ENCODE measurements at places on chromosomes 3 and 15.

- no peak for DNase-seq
Measured at GRCh38 chr3:52136513-52136912, 17.7 kb downstream of the POC1A start.

- DNase-seq, result no peak
Measured at GRCh38 chr3:121736112-121736511, 13.4 kb downstream of the GOLGB1 start.

DNA sequence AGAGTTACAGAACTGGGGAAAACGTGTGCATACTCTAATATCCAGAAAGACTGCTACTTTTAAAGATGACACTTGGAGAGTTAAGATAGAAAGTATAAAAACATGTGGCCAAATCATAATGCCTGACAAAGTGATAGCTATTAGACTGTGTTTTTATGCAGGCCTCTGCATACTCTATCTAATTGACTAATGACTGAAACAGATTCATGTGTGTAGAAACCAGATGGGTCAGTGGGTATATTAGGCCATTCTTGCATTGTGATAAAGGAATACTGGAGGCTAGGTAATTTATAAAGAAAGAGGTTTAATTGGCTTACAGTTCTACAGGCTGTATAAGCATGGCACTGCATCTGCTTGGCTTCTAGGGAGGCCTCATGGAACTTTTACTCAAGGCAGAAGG is 71.5 kb downstream of the PPM1L start:
- DNase-seq, result no peak

DNA sequence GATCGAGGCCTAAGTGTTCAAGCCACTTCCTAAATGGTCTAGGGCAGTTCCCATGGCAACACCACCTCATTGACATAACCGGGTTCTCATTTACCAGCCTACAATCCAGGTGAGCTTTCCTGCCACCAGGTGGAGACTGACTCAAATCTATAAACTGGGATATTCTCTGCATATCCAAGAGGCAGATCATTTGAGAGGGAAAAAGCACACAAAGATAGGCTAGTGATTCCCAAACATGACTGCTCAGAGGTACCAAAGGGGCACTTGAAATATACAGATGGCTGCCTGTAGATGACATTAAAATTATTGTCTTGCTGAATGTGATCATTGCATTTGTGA is 141.3 kb upstream of the PROK2 start:
- peak; percentile 29 for DNase-seq

GRCh38 chr3:197513953-197514785 is 41.6 kb downstream of the BDH1 start:
- DNase-seq, result no peak

DNA sequence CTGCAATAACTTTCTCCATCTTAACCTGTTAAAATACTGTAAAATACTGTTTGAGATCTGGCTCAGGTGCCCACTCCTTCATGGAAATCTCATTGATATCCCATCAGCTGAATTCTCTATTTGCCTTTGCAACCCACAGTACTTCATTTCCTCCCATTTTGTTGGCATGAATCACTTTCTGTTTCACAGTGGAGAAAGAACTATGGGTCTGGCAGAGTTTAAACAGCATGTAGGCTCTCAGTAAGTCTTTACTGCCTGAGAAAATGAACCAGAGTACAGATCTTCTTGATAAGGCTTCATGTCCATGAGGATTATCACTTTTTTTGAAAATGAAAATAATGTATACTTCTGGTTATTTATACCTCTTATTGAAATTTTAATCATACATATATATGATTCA is 245.9 kb downstream of the NAALADL2 start:
- no peak for DNase-seq

DNA sequence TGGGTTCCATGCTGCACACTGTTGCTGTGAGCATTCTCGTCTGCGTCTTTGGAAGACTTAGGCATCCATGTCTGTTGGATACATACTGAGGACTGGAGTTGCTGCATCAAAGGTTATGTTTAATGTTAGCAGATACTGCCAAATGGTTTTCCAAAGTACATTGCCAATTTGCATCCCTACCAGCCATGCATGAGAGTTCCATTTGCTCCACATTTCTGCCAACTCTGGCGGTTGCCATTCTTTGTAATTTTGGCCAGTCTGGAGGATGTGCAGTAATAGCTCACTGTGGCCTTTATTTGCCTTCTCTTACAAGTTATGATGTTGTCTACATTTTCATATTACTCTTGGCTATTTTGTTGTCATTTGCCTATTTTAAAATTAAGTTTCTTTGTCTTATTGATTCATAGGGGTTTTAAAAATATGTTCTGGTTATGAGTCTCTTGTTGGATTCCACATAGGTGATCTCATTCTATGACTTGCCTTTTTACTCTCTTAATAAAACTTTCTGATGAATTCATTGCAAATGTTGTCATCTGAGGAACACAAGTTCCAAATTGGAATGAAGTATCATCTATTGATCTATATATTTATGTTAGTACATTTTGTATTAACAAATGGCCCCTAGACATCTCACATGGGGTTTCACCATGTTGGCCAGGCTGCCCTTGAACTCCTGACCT is 42.1 kb downstream of the FBLN2 start:
- DNase-seq, result no peak

GRCh38 chr3:5017925-5018531 is 38.8 kb downstream of the BHLHE40 start:
- DNase-seq, result no peak

Data from common myeloid progenitor, CD34-positive (primary cell).